Activated T-helper 1 cell treated with anti-CD3 and anti-CD28 coated beads, Interleukin-12 subunit alpha, Interleukin-12 subunit beta, Interleukin-2, Interleukin-4 antibody, amounts not matched to agents 30 ng/mL and 10 ng/mL and 1 ng/mL, durations not matched to agents 14 hours and 24 hours and 36 hours (primary cell): ENCODE measurements at places on chromosomes 7 and 10. TPM values are rescaled to one million over a fixed set of nuclear protein-coding genes. Genes with fewer than 3 reads are reported as not detected.

The OR6V1 gene
- not detected in 2 replicates for total RNA-seq

The MTG1 gene
- total RNA-seq: 64.9 and 67.9 TPM in 2 replicates

The AKR1C4 gene
- not detected in 2 replicates for total RNA-seq

The CACNB2 gene
- 0.13 TPM in 1 of 2 replicates, not detected in the other for total RNA-seq

The RPP38 gene
- total RNA-seq: 19.6 and 24.8 TPM in 2 replicates

The DNAJC12 gene
- total RNA-seq: 25.0 and 27.2 TPM in 2 replicates

The GDF2 gene
- total RNA-seq: not detected in 2 replicates

The CPA5 gene
- total RNA-seq: 0.69 and 1.3 TPM in 2 replicates

The NSMCE4A gene
- 77.2 and 79.1 TPM in 2 replicates for total RNA-seq

The LIPK gene
- total RNA-seq: not detected in 2 replicates

The ACTL6B gene
- not detected in 2 replicates for total RNA-seq

The CRHR2 gene
- not detected in 2 replicates for total RNA-seq

The TMEM176A gene
- not detected in 2 replicates for total RNA-seq

The CABCOCO1 gene
- not detected in 2 replicates for total RNA-seq

The SPRN gene
- total RNA-seq: not detected in 2 replicates

The HOXA6 gene
- not detected in 2 replicates for total RNA-seq

The PAPOLB gene
- not detected in 2 replicates for total RNA-seq

The PIP gene
- not detected in 2 replicates for total RNA-seq

The PLAU gene
- total RNA-seq: 0.37 and 0.60 TPM in 2 replicates

The NDUFB2 gene
- total RNA-seq: 178 and 194 TPM in 2 replicates

The TFEC gene
- not detected in 2 replicates for total RNA-seq

The CUTC gene
- 42.2 and 45.4 TPM in 2 replicates for total RNA-seq

The H2BK1 gene
- not detected in 2 replicates for total RNA-seq

The NPSR1 gene
- not detected in 2 replicates for total RNA-seq

The HOXA1 gene
- total RNA-seq: 0.16 and 0.24 TPM in 2 replicates

The TACR2 gene
- total RNA-seq: not detected in 2 replicates

The CCDC146 gene
- total RNA-seq: 1.2 and 2.1 TPM in 2 replicates

The WNT16 gene
- total RNA-seq: not detected in 2 replicates

The EGFR gene
- total RNA-seq: 0.10 TPM in 1 of 2 replicates, not detected in the other

The TAS2R41 gene
- total RNA-seq: not detected in 2 replicates

The PAOX gene
- total RNA-seq: 6.6 and 7.5 TPM in 2 replicates

The TASOR2 gene
- total RNA-seq: 89.2 and 90.9 TPM in 2 replicates

The OPN4 gene
- not detected in 2 replicates for total RNA-seq

The BBIP1 gene
- 31.0 and 36.3 TPM in 2 replicates for total RNA-seq

The ATRNL1 gene
- not detected in 2 replicates for total RNA-seq

The MYL10 gene
- total RNA-seq: not detected in 2 replicates

The EIF5AL1 gene
- total RNA-seq: 0.34 and 0.59 TPM in 2 replicates

The ADRA2A gene
- not detected in 2 replicates for total RNA-seq

The TMEM26 gene
- not detected in 2 replicates for total RNA-seq
